ENCODE measurements at places on chromosomes 3 and 15. TPM values are rescaled to one million over a fixed set of nuclear protein-coding genes. Genes with fewer than 3 reads are reported as not detected.

Gene FGF7
- not detected for total RNA-seq

GRCh38 chr15:90002428-90002844 is 1.3 kb downstream of the ZNF710 start:
- DNase-seq: peak; percentile 44

DNA sequence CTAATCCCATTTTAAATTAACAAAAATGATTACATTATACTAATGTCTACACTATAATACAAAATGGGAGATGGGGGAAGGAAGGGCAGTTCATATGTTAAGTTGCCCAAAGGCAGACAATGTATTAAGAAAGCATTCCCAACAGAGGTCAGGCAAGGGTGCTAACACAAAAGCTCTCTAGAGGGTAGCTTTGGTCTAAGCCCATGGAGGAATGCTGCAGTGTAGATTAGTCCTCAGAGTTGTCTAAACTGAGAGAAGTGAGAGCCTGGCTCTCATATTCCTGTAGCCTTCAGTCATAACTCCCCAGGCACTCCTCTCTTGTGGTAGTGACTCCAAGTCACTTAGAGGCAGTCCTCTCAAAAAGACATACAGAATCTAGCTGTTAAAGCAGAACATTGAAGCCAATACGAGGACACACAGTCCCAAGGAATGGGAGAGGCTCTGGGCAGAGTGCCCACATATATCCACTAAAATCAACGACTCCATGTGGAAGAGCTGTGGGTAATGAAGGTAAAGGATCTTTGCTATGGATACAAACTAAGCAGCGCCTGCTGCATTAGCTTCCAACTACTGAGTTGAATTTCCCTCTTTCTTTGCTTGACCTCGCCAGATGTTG is 14.5 kb downstream of the NEK10 start:
- no peak for DNase-seq

DNA sequence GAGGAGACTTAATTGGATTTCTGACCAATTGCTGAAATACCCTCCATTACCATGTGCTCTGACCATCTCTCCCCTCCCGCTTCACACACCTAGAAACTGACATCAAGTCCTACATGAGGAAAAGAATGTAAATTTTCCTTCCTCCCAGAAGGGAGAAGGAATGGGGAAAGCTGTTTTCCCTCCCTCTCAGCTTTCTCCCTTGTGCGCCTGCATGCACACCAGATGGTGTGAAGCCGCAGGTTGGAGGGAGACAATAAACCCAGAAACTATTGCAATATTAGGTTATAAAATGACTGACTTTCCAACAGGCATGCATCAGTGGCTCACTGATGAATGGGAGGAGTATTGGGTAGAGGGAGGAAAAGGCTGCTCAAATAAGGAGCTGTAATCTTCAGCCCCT is 50.9 kb downstream of the MB21D2 start:
- no peak for DNase-seq

DNA sequence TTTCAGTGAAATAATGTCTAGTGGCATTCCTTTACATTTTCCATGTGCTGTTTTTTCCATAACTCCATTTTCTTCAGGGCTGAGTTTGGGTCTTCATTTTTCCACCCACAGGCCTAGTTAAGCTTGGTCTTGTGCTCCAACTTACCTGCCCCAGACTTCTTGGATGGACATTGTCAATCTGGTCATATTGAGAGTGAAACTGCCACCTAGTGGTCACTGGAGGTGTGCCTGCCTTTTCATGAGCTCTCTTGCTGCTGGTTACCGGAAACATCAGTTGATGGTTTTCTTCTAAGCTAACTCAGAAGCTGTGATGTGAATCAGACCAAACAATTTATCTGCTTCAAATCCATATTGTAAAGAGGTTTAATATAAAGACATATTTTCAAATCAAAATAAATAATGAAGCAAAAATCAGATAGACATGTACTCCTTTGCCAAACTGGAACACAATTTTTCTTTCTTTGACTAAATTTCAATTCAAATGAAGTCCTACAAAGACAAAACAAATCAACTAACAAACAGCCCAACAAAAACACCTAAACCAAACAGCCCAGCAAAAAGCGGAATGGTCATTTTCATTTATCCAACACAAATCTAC is 135.1 kb upstream of the RASGRP1 start:
- DNase-seq: peak; percentile 71

GRCh38 chr3:121750087-121750415 is 510 bp upstream of the GOLGB1 start:
- no peak for DNase-seq

Data from endothelial cell of umbilical vein (primary cell).